ENCODE measurements at places on chromosomes 2 and 18.

- DNase-seq: no peak
Measured at GRCh38 chr18:56568986-56569385, 69.4 kb downstream of the TXNL1 start.

DNA sequence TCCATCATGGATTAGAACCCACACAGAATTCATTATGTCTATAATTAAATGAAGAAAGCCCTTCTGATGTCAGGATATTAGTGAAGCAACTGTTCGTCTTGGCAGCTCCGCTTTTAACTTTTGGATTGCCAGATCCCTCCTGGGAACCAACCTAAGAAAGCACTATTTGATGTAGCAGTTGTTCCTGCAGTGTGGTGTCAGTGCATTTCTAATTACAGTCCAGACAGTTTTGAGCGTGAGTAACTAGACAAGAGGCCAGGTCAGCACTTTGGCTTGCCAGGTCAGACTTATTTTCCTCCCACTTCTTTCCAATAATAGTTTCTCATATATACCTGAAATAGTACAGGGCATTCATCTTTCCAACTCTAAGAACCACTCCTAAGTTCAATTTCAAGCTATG, 13.8 kb downstream of the NRXN1 start:
- no peak for DNase-seq

- DNase-seq: no peak
Measured at GRCh38 chr2:203407496-203407895, 79.3 kb downstream of the ABI2 start.

- DNase-seq: no peak
Measured at GRCh38 chr2:1556776-1557466, 143.7 kb downstream of the TPO start.

DNA sequence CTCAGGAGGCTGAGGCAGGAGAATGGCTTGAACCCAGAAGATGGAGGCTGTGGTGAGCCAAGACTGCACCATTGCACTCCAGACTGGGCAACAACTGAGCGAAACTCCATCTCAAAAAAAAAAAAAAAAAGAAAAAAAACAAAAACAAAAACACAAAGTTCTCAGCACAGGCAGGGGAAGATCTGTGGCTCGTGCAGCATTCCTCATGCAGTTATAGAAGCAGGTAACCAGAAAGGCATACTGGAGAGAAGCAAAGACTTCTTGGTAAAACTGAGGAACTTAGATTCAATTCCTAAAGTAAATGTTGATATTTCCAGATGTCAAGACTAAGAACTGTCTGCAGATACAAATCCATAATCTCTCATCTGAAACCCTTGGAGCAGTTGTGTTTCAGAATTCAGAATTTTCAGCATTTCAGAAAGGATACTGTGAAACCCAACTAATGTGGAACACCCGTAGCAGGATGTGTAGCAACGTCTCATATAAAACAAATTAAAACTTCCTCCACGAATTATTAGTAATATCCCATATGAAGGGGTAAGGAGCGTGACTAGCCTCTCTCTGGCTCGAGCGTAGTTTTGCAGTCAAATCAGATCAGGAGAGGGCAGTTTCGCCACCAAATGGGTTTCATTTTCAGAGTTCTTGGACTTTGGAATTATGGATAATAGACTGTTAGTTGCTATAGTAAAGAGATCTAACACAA, 13.2 kb upstream of the SLC25A52 start:
- DNase-seq: no peak
